CD4-positive, alpha-beta T cell treated with Interleukin-21 for 1 hour (primary cell): ENCODE measurements at places on chromosomes 6 and 20.

- DNase-seq = peak; percentile 36
Observed at GRCh38 chr20:63625771-63626423, 1.0 kb downstream of the GMEB2 start.

- no peak for DNase-seq
Observed at GRCh38 chr6:33731751-33732282, 14.9 kb downstream of the IP6K3 start.

GRCh38 chr6:4295058-4295782 is 159.8 kb upstream of the ECI2 start:
- DNase-seq = no peak

DNA sequence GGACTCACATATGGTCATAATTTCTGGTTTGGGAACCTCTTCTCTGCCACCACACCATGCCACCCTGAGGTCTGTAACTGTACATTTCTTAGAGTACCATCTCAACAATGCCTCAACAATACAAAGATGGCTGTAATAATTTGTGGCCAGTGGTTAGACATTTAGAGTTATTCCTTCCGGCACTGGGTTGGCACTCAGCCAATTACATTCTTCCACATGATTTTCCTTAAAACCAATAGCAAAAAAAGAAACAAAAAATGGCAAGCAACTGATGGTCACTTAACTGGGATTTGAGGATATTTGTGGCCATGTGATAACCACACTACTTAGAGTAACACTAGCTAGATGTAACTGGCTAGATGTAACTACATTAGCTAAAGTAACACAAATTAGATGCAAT is 79.9 kb downstream of the SEL1L2 start:
- no peak for DNase-seq

GRCh38 chr20:15289337-15289736 is 951.9 kb upstream of the FLRT3 start:
- no peak for DNase-seq

DNA sequence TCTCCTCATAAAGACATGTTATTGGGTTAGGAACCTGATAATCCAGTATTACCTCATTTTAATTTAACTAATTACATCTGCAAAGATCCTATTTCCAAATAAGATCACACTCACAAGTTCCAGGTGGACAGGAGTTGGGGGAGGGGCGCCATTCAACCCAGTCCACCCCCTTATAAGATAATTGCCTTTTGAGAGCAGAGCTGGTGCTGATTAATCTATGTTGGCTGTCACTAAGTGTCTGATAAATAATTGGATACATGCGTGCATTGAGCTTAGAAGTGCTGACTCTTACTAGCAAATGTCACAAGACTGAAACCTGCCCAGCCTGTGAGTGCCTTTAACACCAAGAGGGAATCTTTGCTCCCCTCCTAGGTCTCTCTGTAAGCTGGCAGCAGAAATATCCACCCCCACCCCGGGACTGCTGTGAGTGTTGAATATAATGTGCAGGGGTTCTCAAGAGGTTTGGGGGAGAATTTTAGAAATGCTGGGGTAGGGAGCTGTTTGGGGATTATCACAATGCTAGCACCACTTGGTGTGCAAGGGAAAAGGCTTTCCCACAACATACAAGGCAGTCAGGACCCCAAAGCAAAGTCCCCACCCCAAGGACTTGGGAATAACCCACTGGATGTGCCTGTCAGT is 87.5 kb downstream of the ANKRD60 start:
- DNase-seq = no peak

GRCh38 chr6:138692978-138693909 is 80.3 kb upstream of the CCDC28A start:
- DNase-seq = peak; percentile 32

- DNase-seq = no peak
Observed at GRCh38 chr20:11810311-11811083, 107.2 kb upstream of the BTBD3 start.

GRCh38 chr6:13462458-13463327 is 24.7 kb downstream of the GFOD1 start:
- DNase-seq = no peak

- no peak for DNase-seq
Observed at GRCh38 chr6:11320914-11321597, 88.6 kb upstream of the NEDD9 start.

GRCh38 chr6:111533087-111533784 is 50.2 kb upstream of the REV3L start:
- DNase-seq = no peak

DNA sequence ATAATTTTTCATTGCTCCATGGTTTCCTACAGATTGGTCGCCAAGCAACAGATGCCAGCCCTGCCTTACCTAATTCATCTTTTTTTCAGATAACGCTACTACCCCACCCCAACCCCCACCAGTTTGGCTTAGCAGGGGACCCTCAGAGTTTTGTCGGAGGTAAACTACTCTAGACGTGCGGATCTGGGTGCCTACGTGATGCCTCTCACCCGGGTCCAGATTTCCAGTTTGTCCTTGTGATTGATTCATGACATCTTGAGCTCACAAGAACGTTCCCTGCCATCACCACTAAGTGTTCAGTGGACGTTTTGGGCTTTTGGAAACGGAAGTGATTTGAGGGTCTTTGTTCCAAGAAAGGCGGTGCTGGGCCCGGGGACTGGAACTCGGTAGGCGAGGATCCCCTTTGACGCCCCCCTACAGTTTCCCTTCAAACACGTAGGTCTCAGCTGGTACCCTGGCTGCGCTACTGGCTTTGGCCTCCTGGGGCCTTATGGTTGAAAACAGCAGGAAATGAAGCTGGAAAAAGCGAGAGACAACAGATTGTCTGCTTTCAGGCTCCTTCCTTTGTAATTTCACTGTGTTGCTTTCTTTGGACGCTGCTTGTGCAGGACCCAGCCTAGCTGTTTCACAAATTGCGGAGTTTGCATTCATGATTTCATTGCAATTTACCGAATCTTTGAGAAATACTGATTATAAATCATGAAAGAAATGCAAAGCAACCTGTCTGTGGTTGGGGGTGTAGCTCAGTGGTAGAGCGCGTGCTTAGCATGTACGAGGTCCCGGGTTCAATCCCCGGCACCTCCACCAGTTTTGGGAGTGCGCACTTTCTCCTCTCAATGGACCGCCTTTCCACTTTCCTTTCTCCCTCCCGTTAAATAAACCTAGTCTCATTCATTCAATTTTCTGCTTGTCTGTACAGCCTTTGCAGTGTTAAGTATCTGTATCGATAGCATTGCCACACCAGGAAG is 81.0 kb downstream of the GPX5 start:
- peak; percentile 19 for DNase-seq

GRCh38 chr6:136657666-136658065 is 107.4 kb upstream of the MAP7 start:
- no peak for DNase-seq

GRCh38 chr20:33685328-33686099 is 671 bp downstream of the E2F1 start:
- no peak for DNase-seq

DNA sequence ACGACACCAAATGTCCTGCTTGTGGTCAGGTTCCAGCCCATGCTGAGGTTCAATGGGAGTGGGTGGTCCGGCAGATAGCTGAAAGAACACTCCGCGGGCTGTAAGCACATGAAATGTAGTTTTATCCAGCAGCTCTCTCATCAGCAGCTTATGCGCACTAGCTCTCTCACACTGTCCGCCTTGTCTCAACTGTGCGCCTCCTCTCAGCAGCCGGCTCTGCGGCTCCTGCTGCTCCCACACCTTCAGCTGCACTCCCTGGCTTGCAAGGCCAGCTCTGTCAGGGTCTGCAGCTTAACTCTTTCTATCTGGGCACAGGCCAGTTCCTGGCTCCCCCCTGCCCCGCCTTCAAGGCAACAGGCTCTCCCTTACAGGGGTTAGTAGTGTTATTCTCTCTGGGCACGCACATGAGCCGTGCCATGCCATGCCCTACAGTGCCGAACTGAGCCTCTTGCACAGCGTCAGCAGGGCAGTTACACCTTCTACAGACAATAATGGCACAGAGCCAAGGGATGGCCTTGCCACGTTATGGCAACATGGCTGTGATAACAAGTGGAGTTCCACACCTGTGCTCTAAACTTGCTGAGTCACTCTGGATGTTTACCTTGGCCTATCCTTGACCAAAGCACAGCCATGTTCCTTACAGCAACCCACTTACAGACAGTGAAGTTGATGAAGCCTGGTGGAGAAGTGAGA is 84.0 kb upstream of the LRFN2 start:
- no peak for DNase-seq

GRCh38 chr6:44245391-44245911 is 1.4 kb upstream of the HSP90AB1 start:
- no peak for DNase-seq

DNA sequence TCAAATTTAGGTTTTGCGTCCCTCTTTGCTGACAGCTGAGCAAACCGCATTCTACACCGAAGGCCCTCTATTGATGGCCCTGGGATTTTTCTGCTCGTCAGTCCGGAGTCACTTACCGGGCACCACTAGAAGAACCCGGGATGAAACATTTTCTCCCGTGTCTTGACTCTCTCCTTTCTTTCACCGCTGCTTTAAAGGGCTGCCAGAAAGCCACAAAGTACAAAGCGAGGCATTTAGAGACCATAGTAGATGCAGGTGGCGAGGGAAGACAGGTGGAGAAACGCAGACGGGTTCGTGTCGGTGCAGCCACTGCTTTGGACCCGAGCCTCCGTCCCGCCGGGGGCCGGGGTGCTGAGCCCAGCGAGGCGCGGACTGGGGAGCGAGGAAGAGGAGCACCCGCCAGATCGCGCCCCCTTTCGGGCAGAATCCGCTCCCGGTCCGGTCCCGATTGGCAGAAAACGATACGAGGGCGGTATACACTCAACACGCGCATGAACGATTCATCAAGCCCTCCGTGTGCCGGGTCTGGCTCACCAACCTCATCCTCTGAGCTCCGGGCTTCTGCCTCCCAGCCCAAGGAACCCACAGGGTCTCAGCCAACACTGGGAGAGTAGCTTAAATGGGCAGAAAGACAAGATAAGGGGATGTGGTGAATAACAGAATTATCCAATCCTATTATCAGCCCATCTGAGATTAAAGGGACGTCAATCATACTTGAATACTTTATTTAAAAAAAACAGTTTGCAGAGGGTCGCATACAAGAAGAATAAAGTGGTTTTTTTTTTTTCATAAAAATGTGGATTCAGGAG is 84.9 kb downstream of the TRIM27 start:
- DNase-seq = peak; percentile 84

DNA sequence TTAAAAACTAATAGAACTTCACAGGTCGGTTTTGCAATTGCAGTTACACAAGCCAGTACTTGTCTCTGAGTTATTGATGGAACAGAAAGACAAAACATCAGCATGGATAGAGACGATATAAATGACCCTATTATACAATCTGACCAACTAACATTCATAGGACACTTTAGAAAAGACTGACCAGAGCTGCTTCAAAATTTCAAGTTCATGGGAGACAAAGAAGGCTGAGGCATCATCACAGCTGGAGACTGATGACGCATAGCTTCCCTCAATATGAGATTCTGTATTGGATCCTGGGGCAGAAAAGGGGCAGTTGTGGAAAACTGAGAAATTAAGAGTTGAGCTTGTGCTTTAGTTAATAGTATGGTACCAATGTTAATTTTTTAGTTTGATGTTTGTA is 174.0 kb downstream of the THBS2 start:
- no peak for DNase-seq

DNA sequence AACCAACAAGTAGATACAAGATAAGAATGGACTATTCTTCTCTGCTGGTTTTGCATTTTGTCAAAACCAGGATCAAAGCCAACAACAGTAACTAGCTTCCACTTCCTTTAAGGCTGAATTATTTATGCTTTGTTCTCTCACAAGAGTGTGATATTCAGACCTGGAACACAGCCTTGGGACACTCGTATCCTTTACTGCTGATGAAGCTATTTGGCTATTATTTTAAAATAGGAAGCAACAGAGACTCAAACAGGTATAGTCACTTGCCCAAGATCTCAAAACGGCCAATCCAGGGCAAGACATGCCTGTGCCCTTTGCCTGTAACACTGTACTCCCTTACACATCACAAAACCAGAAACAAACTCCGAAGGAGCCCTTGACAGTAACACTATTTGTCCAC is 19.9 kb downstream of the SPTLC3 start:
- DNase-seq = no peak

DNA sequence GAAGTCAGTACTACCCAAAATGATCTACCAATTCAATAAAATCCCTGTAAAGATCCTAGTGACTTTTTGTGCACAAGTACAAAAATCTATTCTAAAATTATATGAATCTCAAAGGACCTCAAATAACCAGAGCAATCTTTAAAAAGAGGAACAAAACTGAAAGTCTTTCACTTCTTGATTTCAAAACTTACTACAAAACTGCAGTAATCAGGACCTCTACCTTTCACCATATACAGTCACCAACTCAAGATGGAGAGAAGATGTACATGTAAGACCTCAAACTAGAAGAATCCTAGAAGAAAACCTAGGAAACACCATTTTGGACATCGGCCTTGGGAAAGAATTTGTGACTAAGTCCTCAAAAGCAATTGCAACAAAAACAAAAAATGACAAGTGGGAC is 109.5 kb upstream of the CD93 start:
- no peak for DNase-seq

DNA sequence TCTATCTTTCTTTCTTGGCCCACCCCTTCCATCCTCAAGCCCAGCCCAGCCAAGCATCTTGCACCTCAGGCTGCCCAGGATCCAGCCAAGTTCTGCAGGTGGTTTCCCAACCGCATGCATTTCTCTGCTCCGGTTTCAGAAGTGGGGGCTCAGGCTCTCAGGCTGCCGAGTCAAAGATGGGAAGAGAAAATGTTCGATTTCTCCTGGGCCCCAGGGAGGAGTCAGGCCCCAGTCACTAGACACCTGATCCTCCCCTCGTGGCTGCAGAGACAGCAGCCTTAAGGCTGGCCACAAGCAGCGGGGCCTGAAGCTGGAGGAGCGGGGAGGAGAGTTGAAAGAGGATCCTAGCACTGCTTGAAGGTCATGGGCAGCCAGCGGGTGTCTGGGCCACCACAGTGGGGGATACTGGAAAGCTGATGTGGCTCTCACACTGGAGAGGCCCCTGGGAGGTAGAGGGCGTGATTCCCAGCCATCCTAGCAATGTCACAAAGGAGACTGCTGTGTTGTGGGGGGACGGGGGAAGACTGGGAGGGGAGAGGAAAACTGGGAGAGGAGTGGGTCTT is 42.2 kb upstream of the ZFAND3 start:
- DNase-seq = no peak

DNA sequence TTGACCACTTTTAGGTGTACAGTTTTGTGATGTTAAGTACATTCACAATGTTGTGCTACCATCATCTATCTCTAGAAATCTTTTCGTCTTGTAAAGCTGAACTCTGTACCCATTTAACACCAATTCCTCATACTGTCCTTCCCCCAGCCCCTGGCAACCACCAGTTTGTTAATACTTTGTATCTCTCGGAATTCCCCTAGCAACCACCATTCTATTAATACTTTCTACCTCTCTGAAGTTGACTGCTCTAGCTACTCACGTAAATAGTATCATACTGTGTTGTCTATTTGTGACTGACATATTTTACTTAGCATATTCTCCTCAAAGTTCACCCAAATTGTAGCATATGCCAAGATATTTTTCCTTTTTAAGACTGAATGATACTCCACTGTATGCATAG is 82.3 kb upstream of the CLDN20 start:
- DNase-seq = no peak

GRCh38 chr6:113647143-113647889 is 209.8 kb upstream of the MARCKS start:
- no peak for DNase-seq

- DNase-seq = no peak
Observed at GRCh38 chr6:105051941-105052471, 95.1 kb downstream of the LIN28B start.
